Tongue (tissue), 3 donors: ENCODE measurements at places on chromosomes 3 and 15.
A peak's percentile ranks its signal among the peaks of the same experiment; 100 is the strongest.

- DNase-seq = no peak
Observed at GRCh38 chr15:78880242-78880533, 7.5 kb downstream of the MORF4L1 start.

- no peak for DNase-seq
Observed at GRCh38 chr3:100141586-100141985, 27.3 kb upstream of the FILIP1L start.

GRCh38 chr3:71011565-71012287, 571.8 kb downstream of the FOXP1 start:
- DNase-seq = no peak

DNA sequence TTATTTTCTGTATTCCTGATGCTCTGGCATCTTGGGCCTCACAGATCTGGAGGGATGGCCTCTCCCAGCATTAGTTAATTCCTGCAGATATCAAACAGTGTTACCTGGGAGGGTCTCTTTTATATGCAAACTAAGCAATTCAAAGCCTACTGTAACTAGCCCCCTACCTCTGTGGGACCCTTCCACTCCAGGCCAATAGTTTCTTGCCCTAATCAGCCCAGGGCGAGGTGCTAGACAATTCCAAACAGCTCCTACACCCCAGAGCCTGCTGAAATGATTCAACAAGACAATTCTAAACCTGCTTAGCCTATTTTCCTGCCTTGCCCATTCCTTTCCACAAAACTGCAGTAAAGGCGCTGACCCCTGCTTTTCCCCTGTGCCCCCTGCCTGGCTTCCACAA, 106.6 kb upstream of the IGSF10 start:
- DNase-seq = no peak

DNA sequence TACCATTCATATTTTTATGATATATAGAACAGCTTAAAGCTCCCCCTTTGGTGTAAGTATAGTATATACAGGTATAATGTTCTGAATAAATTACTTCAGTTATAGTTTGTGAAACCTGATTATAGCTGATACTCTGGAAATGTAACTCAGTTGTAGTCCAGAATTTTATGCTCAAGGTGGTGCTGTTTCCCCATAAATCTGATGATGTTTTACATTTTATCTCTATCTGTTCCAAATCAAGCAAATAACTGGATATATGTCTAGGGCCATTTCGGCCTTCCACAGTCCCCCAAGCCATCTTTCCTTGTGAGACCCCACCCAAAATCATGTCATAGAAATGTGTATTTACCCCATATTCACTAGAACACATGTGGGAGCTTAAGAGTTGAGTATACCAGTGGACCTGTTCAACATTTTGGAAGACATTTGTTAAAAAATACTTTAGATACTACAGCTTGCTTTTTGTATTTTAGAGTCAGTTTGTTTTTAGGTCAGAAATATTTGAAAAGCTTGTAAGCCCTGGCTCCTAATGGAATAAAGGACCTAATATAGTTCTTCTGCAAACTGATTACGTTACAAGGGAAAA, 107.1 kb downstream of the ATG7 start:
- peak; percentile 87 for DNase-seq

- peak; percentile 14 for DNase-seq
Observed at GRCh38 chr15:95259965-95260364, 1028.6 kb downstream of the MCTP2 start.

- DNase-seq = no peak
Observed at GRCh38 chr15:67880651-67881182, 40.9 kb upstream of the RNU6-1 start.

DNA sequence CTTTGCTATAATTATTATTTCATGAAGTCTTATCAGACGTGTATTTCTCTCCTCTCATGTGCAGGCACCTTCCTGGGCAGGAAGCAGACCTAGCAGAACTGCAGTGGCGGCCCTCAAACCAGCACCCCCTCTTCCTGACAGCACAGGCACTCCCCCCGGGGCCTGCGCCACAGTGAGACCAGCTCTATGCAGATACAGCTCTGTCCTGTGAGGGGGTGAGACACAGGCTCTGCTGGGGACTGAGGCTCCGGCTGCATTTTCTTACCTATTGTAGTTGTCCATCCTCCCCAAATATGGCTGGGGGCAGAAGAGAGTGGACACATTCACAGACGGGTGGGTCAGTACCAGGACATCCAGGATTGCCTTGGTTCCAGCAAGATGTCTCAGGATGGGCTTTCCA, 5.0 kb downstream of the CISH start:
- no peak for DNase-seq

DNA sequence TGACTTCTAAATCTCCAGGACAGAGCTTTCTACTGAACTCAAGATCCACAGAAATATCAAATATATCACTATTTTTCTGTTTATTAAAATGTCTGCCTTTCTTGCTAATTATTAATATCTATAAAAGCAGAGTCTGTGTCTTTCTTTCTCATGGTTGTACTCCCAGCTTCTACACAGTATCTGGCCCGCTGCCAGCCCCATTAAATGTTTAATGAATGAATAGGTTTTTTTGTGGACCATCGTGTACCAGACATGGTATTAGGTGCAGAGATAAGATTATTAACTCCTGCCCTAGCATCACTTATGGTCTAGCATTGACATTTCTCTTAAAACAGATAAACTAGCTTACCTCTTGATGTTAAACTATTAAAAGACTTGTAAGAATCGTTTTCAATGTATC, 111.4 kb upstream of the RBMS3 start:
- DNase-seq = no peak

DNA sequence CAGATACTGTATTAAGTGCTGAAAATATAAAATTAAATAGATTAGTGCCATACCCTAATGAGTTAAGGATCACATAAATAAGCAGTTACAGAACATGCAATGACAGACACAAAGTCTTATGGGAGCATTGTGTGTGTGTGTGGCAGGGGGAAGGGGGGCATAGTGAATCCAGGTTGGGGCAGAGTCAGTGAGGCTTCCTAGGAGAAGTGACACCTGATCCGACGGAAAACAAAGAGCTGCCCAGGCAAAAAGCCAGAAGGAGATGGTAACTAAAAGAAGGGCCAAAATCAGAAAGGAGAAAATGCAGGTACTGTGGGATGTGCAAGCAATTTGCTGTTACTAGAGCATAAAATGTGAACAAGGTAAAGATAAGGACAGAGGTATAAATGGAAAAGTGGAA, 80.1 kb upstream of the CHRM5 start:
- no peak for DNase-seq

DNA sequence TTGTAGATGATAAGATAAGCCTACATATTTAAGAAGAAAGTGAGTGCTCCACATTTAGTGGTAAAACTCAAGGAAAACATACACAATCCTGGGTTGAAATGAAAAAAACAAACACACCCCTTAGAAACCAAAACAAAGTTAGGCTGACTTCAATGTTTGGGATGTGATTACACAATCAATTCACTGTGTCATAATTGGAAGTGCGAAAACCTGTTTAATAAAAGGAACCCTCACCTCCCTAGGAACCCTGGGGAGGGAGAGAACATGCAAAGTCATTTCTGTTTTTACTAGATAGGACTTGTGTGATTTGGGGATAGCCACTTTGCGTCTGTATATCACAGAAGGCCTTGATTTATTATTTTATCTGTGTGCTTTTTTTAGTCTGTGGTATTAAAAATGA, 275.0 kb downstream of the NFKBIZ start:
- DNase-seq = no peak

DNA sequence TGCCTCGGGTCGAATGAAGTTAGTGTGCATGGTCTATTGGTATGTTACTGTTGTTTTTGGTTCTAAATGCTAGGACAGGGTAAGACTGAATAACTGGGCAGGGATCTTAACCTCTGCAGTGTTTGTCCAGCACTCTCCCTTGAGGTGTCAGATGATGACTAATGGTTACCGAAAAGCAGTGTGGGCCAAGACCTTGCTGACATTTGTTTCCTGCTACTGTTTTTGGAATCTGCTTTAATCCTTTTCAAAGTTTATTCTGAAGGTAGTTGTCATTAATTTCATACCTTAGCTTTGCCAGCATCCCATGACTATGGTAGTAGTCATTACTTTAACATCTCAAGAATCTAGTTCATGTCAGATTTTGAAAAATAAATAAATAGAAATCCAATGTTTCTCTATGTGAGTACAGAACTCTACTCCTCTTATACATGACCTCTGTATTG, 117.0 kb downstream of the P3H2 start:
- no peak for DNase-seq

- DNase-seq = no peak
Observed at GRCh38 chr15:95132774-95133173, 901.4 kb downstream of the MCTP2 start.

DNA sequence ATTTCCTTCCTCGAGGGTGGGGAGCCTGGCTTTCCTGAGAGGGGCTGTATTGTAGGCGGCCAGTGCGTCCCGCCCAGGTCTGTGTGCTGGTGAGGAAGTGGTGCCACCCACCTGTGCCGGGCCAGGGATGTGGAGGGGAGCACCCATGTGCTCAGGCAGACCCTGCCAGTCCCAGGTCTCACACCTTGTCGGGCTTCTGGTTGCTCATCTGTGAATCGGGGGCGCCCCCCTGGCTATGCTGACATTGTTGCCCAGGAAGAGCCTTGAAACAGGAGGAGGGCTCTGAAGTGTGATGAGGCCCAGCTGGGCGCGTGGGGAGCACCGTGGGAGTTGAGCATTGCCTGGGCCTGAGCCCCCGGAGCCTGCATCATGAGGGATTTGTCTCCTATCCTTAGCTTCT, 4.8 kb downstream of the FBLN2 start:
- no peak for DNase-seq

DNA sequence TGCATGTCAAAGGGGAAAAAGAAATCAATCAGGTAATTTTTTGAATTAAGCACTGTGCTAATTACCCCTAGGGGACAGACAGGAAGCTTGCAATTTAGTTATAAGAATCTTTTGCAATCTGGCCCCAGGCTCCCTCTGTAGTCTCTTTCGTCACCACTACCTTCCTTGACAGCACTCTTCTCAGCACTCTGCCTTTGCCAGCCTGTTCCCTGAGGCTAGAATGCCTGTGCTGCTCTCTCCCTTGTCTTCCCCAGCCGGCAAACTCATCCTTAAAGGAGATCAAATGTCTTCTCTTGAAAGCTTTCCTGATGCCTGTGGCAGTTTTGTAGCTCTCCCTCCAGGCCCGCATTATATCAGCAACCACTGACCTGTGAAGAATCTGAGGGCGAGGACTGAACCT, 32.4 kb upstream of the PRTG start:
- no peak for DNase-seq

DNA sequence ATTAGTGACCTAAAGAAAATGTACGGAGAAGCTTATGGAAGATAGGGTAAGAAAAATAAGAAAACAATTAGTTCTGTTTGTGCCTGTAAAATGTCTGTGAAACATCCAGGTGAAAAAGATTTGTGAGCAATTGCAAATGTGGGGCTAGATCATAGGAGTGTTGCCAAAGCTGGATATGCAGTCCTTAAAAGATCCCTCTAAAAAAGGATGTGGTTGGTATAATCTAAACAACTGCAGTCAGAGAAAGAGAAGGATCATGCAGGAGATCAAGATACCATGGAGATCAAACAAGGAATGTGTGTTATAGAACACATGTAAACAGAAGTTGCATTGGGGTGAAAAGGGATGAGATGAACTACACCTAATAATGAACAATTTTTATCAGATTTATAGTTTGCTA, 116.8 kb downstream of the ALCAM start:
- no peak for DNase-seq

DNA sequence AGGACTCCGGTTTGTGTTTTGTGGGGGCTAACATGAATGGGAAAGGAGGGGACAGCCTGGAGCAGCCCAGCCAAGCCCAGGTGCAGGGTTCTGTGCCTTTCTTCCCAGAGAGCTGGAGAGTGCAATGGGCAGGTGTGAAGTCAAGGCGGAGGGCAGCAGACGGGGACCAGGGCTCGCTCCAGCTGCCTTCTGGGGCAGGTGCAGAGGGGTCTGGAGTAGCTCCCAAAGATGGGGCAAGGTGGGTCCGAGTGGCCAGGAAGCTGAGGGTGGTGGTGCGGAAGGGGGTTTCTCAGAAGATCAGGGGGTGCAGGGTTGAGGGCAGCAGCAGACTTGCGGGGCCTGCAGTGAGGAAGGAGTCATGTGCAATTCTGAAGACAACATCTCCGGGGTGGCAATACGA, 158.9 kb downstream of the NSMCE3 start:
- DNase-seq = no peak

GRCh38 chr3:108887777-108888176, 65.2 kb downstream of the TRAT1 start:
- no peak for DNase-seq

- DNase-seq = peak; percentile 90
Observed at GRCh38 chr15:56243163-56244037, at the start of gene RFX7. RFX7 (minus strand) TSS chr15:56243879; CDS start chr15:56243285, 594 bp downstream.

DNA sequence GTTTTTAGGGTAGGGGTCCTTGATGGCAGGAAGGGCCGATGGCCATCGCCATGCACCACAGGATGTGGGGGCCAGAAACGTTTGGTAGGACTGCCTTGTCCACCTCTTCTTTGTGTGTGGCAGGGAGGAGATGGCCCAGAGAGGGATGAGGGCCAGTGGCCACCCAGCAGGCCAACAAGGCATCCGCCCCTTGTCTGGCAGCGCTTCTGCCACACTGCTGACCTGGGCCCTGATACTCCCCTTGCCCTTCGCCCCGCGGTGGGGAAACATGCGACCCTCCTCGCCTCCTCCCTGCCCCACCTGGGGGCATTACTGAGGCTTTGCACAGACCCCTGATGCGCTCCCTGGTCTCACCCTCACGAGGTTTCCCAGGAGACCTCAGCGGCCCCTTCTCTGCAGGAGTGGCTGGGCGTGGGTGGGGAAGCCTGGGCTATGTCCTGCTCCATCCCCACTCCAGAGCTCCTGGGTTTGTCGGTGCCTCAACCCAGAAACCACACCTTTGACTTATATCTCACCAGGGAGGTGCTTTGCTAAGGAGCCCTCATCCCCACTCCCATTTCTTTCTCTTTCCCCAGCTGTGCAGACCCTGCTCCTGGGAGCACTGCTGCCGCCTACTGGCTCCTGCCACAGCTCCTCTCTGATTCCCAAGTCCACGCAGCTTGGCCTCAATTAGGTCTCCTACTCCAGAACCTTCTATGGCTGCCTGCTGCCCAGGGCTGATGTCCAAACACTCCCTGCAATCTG, 38.7 kb downstream of the FEM1B start:
- DNase-seq = peak; percentile 33

- no peak for DNase-seq
Observed at GRCh38 chr15:99275525-99276128, 24.3 kb downstream of the LRRC28 start.

- peak; percentile 78 for DNase-seq
Observed at GRCh38 chr15:48388016-48388851, 57.0 kb downstream of the DUT start.

DNA sequence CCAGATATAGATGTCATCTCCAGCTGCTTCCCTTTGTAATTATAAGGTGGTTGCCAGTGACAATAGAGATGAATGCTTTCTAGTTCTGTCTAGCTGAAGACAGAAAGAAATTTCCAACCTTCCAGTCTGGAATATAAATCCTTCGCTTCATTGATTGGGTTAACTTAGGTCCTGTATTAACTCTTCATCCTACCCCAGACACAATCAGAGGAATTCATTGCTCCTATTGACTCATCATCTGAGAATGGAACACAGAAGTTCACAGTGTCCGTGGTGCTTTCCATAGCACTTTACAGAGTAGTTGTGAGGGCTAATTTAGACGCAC, 241.4 kb downstream of the NFKBIZ start:
- DNase-seq = no peak

GRCh38 chr3:152335273-152335672, 66.5 kb downstream of the MBNL1 start:
- DNase-seq = no peak
